Fibroblast of skin of back (primary cell): ENCODE measurements at places on chromosomes 1 and 21.

GRCh38 chr1:94036730-94037129 is 84.2 kb downstream of the ABCA4 start:
- peak; percentile 80 for DNase-seq

DNA sequence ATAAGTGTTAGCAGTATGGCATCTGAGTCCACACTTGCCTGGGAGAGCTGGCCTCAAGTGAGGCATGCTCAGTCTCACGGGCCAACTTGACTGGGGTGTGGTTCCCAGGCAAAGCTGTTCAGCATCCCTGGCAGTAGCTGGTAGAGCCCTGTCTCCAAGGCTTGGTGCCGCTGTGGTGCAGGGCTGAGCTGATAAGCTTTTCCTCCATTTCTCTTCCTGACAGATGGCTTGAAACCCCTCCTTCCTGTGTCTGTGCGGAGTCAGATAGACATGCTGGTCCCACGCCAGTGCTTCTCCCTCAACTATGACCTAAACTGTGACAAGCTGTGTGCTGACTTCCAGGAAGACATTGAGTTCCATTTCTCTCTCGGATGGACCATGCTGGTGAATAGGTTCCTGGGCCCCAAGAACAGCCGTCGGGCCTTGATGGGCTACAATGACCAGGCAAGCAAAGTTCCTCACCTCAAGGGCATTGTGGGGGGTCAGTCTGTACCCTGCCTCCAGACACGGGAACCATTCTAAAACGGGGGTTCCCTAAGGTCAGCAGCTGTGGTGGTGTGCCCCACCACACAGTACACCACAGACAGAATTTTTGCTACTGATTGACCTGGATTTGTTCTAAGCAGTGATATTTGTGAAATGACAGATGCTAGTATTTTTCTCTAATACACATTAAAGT is 13.7 kb upstream of the MIIP start:
- no peak for DNase-seq

DNA sequence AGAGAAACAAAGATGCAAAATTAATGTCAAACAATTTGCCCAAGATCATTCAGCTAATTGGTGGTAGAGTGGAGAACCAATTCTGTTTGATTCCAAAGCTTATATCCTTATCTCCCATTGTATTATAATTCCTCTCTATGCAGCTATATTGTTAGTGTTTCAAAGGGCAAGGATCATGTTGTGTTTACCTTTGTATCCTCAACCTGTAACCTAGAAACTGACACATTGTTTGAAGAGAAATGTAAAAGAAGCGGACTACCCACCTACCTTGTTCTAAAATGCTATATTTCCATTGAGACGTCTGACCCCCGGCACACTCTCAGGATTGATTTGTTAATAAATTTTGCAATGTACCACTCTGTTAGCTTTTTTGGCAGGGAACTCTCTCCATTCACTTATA is 9.3 kb downstream of the RAVER2 start:
- DNase-seq = no peak

DNA sequence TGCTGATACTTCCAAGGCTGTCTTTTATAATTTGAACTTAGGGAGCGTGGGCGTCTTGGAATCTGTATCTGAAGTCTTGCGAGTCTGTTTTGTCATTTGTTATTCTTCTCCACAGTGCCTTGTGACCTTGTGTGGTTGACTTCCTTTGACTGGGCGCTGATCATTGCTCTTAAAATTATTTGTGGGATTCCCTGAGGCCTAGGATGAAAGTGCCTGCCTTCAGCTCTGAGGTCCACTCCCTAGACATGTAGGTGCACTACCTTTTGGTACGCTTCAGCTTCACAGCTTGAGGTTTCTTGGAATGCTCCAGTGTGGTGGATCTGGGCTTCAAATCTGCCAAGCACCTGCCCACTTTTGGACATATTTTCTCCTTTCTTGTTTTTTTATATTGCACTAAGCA is 50.2 kb upstream of the IGSF5 start:
- DNase-seq = no peak

GRCh38 chr1:6592441-6592840 is 10.2 kb downstream of the KLHL21 start:
- DNase-seq = no peak

DNA sequence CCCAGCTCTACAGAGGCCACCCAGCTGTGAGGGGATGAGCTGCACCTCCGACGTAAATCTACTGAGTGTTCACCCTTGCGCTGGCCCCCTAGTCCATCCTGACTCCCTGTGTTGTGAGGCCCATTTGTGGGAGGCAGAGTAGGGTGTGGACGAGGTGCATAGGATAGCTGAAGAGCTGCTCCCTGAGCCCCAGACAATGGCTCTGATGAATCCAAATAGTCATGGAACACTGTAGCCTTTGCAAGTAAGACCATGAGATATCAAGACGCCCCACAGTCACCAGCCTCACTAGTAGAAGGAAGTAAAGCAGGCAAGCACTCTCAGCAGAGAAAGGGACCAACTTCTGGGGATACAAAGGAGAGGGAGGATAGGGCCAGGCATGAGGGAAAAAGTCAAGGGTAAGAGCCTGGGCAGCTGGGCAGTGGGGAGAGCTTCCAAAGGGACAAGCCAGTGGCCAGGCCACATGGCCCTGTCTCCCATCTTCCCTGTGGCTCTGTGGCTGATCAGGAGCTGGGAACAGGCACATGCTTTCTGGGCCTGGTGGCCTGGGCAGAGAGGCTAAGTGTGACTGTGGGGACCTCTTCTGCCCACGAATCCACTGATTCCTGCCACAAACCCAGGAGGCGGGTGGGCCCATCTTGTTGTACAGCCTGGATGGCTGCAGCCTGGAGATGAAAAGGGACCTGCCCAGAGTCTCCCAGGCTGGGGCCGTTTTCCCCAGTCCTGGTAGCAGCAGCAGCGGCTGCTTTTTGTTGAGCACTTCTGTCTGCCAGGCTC is 55.5 kb upstream of the EPS8L3 start:
- DNase-seq = no peak

- no peak for DNase-seq
Observed at GRCh38 chr1:19773485-19773884, 26.2 kb downstream of the TMCO4 start.

DNA sequence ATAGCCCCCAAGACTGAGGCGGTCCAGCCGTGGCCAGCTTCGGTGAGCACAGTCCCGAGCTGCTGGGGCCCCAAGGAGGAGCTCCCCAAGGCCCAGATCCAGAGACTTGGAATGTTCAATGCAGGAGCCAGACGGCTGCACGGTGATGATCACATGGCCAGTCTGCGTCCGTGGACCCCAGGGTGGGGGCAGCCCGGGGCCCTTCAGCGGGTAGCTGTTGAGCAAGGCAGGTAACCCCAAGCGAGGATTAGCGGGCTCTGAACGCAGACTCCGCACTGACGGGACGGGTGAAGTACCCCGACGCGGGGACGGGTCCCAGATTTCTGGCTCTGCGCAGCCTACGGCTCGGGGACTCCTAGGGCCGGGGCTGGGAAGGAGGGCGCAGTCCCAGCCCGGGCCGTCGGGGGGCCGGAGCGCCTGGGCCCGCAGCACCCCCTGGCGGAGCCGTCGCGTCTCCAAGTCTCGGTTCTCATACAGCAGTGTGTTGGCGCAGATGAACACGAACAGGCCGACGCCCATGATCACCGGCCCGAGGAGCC is 2.7 kb downstream of the TMEM200B start:
- DNase-seq = peak; percentile 51

DNA sequence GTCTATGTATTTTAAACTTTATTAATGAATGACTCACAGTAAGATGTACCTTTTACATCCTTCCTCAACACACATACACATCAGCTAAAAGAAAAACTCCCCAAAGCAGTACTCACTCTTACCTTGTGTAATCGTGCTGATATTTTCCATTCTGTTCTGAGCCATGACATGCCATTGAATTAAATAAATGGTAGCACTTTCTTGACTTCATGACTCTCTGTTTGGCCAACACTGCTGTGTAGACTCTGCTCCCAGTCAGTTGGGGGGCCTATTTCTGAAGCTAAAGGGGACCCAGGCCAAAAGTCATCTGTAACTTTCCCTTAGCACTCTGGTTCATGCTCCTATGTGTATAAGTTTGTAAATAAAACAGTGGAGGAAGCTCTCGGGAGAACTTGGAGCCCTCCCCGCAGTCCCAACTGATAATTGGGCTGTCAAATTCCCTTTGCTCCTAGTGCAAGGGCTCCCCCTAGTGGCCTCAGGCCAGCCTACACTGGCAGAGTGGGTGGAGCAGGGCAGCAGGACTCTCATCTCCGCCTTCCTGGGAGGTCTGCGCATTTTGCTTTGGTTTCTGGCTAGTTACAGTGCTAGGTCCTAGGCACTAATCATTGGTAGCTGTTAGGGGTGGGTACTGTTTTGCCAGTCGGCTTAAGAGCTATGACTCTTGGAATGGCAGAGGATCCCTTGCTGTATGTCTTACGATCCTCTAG is 1.7 kb upstream of the FYB2 start:
- peak; percentile 79 for DNase-seq

GRCh38 chr1:55154616-55155015 is 60.5 kb downstream of the USP24 start:
- no peak for DNase-seq

DNA sequence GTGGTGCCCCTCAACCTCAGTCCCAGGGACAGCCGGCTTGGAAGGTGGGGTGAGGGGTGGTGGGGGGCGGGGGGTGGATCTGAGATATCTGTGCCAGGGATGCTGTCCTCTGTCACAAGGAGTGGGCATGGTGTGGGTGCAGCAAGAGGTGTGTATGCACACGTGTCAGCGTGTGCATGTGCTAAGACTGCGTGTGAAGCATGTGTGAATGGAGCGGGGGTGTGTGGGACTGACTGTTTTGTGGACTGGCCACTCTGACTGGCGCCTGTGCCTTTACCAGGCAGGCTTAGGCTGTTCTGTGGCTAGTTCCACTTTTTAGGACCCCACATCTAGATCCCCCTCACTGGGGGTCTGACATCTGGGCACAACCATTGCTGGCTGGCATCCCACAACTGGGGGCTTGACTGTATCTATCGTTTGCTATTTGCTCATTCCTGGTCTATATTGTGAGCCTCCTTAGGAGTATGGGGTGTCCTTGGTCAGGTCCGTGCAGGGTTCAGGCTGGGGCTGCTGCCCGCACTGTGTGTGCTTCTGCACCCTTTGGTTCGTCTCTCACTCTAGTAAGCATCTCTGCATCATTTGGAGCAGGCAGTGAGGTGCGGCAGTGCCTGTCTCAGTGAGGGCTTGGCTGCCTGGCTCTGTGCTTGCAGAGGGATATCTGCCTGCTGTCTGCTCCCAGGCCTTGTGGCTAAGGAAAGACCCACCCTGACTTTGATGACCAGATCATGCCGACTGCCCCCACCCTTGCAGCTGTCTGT is 1.9 kb downstream of the AMPD2 start:
- DNase-seq = no peak

DNA sequence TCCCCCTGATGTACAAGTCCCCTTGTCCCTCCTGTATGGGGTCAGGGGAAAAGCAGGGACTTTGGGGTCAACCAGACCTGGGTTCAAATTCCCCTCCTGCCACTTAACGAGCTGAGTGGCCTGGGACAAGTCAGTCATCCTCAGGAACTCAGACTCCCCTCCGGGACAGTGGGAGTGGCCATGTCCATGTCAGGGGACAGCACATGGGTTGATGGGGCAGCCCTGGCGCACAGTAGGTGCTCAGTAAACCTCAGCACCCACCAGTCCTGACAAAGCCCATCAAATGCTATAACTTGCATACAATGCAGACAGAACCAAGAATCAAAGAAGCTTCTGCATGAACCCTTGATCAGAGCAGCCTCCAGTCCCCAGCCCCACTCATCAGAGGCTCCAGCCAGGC is 30.0 kb downstream of the MATN1 start:
- DNase-seq = no peak

DNA sequence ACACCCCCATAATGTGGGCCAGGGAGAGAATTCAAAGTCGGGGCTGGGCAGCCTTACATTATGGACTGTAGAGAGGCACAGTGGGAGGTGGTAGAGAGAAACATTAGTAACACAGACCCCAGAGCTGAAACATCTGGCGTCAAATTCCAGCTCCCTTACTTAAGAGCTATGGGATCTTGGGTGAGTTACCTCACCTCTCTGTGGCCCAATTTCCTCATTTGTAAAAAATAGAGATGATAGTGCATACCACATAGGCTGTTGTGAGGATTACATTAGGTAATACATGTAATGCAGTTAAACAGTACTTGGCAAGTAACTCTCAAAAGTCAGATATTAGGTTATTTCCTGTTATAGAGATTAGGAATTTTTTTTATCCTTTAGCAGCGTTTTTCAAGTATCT is 160.5 kb upstream of the KIAA0040 start:
- DNase-seq = no peak

DNA sequence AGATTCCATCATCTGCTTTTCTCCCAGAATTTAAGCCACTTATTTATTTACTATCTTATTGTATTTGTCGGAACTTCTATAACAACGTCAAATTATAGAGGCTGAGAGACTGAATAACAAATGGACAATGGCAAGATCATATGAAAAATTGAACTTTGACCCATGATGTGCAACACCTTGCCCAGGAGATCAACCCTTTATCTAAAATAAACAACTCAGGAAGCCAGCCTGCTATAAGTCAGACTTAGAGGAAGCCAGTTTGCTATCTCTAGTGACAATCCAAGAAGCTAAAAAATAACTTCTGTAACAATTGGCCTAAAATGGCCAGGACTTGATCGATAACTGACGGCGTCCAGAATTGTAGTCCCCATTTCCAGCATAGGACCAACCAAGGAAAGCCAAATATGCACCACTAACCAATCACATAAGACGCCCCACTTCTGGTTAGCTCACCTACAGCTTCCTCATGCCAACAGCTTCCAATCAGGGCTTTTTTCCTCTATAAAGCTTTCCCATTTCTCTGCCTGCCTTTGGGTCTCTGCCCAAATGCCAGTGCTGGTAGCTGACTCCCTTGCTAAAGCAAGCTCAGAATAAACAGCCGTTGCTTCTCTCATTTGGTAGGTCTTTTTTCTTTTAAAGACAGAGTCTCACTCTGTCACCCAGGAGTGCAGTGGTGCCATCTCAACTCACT is 28.5 kb downstream of the ANP32E start:
- DNase-seq = no peak

DNA sequence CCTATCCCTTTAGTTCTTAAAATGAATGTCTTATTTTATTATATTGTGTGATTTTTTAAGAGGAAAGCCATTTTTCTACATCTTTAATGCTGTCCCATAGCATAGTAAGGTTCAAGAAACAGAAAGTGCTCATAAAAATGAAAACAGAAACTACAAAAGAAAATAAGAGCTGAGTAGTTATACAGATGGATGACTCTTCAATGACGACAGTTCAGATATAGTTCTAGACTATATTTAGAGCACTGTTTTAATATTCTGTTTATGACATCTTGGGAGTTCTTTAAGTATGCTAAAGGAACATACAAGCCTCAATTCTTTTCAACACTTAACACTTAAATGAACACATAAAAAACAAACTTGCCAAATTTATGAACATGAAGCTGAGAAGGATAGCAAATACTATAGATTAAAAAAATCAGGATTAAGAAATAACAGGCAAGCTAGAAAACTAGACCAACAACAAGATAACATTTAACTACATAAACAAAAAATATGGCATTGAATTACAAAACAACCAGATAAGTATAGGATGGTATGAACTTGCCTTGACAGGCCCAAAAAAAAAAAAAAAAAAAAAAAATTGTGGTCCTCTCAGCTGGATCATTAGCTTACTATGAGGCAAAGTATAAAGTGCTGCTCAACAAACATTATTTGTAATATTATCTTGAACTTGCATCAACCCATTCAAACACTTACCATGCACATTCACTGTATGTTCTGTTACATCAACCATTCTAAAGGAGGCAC is 87.9 kb downstream of the ZZZ3 start:
- DNase-seq = no peak

- no peak for DNase-seq
Observed at GRCh38 chr1:173427146-173428054, 49.7 kb upstream of the PRDX6 start.
